ENCODE measurements at places on chromosomes 11 and 22. TPM values are rescaled to one million over a fixed set of nuclear protein-coding genes. Genes with fewer than 3 reads are reported as not detected.

Gene CBLIF
- not detected for total RNA-seq

Gene NDUFC2
- total RNA-seq, result 123 TPM

Gene SLC29A2
- 2.3 TPM for total RNA-seq

Gene LRRC10B
- total RNA-seq, result 0.98 TPM

Gene MMP27
- not detected for total RNA-seq

DNA sequence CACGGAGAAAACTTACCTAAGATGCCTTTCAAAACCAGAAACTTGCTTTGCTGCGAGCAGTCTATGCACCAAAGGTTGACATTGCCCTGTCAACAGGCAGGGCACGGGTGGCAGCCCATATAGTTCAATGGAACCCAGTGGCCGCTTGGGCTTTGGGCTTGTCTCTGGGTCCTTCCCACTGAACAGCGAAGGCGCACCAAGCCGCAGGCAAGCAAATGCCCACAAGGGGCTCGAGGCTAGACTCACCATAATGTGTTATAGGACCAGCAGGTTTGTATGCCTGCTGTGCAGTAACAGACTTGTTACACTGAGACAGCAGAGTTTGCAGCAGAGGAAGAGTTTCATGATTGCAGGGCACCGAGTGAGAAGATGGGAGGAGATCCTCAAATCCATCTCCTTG, 20.3 kb downstream of the CLDN5 start:
- DNase-seq, result no peak

DNA sequence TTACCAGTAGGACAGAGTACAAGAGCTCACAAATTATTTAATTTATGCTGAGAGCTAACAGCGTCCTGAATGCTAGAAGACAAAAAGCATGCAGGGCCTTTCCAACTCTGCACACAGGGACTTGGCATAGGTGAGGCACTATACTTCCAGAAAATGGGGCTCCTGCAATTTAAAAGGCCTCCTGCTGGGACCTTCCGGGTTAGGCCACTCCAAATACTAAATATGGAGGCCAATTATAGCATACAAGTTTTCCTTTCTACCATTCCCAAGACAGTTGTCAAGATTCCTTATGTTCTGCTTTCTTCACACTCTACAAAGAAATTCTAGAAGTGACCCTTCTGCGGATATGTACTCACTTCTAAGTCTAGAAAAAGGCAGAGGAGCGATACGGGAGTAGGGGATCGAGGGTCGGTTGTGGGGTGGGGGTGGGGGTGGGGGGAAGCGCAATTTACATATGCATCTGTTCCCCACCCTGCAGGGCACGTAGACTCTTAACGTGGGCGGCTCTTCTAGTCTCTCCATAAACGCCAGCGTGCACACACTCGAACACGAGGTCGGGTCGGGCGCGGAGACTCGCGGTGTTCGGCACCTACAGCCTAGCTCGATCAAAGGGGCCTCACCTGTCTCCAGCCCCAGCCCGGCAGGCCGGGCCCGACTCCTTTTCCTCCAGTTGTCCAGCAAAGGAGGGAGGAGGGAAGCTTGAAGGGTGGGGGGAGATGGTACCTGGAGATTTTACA, 728 bp downstream of the DCUN1D5 start:
- DNase-seq, result peak; percentile 67

DNA sequence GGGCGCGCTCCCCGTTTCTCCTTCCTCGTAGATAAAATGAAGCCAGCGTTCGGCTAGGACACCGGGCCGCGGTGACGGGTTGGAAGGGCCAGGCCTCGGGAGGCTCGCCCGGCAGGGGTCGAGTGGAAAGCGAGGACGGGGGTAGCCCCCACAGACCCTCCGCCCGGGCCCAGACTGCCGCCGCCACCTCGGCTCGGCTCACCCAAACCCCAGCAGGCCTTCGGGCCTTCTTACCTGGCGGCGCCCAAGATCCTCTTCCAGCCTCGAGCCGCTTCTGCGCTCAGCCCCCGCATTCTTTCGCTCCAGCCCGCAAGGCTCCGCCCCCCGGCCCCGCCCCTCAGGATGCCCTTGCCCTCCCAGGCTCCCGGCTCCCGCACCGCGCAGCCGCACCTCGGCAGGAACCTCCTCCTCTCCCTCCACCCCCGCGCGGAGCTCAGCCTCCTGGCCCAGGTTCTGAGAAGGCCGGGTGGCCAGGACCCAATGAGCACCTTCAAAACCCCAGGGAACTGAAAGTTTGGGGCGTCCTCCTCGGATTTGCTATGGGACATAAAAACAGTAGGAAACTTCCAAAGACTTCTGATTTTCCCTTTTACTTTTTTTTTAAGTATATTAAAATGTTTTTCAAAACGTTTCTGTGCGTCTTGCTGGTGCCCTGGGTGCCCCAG, at the start of gene CD59:
Gene CD59 (minus strand): TSS at position 276 of the 665 bp plus-strand sequence. CDS start 13,978 bp downstream, outside the sequence.
- DNase-seq, result peak; percentile 99

DNA sequence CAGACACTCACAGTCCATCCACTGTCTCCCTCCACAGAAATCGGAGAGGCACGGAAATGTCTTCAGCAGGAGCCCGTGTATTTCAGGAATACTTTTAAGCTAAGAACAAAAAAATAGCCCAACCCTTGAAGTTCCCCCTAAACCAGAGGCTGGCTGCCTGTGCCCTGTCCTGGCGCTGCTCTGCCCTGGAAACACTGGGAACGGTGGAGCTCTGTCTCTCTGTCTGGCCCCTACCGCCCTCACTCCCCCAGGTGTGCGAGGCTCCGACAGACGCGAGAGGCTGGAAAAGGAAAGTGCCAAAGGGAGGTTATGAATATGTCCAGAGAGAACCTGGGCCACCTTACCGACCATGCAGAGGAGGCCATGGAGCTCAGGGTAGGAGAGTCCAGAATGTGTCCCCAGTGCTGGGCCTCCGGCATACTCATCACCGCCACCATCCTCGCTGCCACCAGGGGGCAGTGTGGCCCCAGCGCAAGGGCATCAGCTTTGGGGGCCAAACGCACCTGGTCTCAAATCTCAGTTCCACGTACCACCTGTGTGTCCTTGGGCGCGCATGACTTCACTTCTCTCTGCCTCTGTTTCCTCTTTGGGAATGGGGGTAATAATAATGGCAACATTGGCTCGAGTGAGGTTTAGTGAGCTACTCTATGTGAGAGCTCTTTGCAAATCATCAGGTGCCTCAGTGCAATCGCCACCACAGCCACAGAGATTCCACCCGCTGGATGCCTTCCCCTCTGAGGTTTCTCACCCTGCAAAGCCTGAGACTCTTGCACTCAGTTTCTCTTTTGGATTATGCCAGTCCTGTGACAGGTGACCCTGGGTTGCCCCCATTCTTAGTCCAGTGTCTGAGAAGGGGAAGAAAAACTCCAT, 10.4 kb upstream of the SLCO2B1 start:
- DNase-seq, result peak; percentile 85

GRCh38 chr11:66559866-66560676, 8.3 kb downstream of the CTSF start:
- DNase-seq, result no peak

DNA sequence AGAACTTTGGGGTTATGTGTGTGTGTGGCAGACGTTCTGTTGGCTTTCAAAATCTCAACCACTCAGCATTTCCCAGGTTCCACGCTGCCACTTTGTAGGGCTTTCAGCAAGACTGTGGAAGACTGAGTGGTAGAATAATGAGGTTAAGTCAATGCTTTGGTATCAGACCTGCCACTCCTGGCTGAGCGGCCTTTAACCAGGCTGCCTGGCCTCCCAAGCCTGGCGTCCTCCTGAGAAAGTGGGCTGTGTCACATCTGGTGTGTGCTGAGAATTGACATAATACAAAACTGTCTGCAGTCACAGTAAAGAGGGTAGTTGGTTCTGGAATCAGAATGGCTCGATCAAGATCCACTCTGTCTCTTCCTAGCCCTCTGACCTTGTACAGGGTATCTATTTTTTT, 126.5 kb downstream of the DBX1 start:
- DNase-seq, result no peak

DNA sequence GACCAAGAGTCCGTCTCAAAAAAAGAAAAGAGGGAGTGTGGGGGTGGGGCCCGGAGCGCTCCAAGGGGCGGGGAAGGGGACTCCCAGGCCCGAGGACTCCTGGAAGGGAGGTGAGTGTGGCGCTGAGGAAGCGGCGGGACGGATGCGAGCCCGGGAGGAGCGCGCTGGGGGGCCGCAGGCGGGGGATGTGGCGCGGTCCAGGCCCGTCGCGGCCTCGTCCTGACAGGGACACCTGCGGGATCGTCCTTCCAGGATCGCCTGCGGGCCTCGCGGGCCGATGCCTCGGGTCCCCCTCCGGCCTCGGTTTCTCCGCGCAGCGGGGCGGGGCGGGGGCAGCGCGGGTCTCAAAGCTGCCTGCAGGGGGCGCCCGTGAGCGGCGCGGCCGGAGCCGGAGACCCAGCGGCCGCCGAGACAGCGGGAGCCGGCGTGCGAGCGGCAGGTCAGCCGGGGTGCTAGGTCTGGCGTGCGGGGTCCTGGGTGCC, 3.8 kb upstream of the ADORA2A start:
- peak; percentile 82 for DNase-seq

GRCh38 chr11:82521427-82521826, 212.2 kb downstream of the FAM181B start:
- no peak for DNase-seq

DNA sequence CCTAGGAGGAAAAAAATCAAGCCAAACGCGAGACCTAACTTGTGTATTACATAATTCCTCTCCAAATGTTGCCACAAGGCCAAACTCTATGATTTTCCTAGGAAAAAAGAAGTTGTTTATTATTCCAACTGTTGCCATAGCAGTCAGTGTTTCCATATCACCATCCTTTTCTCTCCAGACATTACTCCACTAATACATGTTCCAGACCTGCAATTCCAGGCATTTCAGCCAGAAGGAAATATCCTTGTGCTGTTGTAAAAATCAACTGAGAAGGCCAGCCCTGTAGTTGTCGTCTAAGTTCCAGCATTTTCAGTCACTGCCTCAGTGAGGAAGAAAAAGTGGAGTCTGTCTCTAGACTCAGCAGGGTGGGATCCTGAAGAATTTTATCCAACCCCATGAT, 33.1 kb upstream of the PAMR1 start:
- DNase-seq, result no peak

DNA sequence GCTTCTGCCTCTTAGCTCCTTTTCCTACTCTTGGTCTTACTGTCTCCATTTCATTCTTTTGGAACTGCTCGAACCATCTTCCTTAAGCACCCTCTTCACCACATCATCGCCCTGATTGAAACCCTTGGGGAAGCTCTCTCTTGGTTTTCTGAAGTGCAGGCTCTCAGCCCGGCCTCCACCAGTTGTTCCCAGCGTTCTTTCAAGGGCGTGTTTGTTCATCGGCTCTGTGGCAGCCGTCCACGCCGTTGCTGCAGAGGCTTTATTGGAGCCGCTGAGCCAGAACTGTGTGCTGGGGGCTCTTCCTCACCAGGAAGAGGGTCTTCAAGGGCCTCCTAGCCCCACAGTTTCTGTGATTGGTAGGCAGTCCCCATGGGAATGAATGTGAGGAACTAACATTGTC, 214.1 kb downstream of the TBC1D22A start:
- DNase-seq, result no peak

All from sciatic nerve (tissue), 2 donors.